ENCODE measurements at places on chromosomes 7 and 10.

GRCh38 chr7:47343061-47343455, 238.9 kb downstream of the TNS3 start:
- no peak for DNase-seq

GRCh38 chr7:14487701-14488395, 414.7 kb downstream of the DGKB start:
- DNase-seq, result no peak

- DNase-seq, result no peak
These were observed 415.1 kb downstream of the THSD7A start for GRCh38 chr7:11416641-11417458.

DNA sequence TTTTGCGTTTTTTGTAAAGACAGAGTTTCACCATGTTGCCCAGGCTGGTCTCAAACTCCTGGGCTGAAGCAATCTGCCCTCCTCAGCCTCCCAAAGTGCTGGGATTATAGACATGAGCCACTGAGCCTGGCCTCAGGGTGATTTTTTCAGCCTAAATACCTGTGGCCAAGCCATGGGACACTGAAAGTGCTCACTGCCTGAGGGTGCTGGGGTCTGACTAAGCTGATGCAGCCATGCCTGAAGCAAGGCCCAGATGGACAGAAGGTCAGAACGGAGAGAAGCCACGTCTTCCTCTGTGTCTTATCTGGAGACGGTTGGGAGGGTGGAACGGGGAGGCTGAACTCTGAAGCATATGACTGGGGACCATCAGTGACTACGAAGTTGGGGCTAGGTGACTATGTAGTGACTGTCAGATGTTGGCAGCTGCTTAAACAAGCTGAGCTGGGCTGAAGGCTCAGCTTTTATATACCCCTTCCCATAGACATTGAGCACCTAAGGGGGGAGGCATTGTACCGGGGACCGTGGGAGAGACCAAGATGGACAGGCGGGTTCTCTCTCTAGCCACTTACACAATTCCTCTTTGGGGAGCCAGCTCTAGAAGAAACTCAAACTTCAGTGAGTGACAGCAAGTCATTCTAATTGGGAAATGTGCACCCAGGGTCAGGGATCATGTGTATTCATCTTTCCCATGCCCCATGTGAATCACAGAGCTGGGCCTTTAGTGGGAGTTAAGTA, 73.3 kb upstream of the HABP2 start:
- no peak for DNase-seq

DNA sequence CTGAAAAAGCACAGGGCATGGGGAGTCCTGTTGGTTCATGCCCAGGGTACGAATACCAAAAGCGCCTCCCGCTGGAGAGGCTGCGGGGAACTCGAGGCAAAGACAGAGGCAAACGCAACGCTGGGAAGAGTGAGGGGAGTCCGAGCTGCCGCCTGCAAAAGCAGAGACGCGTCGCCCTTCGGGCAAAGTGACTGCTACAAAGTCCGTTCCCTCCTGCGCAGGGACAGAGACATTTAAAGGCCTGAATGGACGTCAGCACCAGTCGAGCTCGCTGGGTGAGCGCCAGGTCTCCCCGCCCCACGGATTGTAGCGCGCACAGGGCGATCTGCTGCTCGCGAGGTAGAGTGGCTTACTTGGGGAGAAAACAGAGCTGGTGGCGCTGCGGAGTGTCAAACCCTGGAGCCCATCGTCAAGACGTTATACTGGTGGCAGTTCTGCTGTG, 732.8 kb downstream of the ZWINT start:
- no peak for DNase-seq

- no peak for DNase-seq
These were observed 233.2 kb downstream of the TCERG1L start for GRCh38 chr10:131078131-131078881.

DNA sequence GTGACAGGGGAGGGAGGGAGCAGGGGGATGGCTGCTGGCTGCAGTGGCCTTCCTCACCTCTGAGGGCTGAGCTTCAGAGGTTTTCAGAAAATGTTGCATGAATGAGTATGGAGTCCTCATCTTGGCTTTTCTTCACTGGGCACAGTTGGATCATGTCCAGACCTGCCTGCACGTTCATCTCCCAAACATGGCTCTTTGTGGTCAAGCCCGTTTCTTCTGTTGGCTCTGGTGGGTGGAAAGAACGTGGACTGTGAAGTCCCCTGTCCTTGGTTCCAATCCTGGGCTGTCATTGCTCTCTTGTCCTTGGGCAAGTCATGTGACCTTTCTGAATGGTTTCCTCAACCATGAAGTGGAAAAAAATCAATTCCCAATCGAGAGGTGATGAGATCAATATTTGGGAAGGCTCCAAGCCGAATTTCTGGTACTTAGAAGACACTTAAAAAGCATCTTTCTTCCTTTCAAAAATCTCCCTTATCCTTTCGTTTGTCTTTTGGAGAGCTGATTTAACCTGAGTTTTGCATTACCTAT, 34.5 kb downstream of the TSPAN14 start:
- DNase-seq, result no peak

DNA sequence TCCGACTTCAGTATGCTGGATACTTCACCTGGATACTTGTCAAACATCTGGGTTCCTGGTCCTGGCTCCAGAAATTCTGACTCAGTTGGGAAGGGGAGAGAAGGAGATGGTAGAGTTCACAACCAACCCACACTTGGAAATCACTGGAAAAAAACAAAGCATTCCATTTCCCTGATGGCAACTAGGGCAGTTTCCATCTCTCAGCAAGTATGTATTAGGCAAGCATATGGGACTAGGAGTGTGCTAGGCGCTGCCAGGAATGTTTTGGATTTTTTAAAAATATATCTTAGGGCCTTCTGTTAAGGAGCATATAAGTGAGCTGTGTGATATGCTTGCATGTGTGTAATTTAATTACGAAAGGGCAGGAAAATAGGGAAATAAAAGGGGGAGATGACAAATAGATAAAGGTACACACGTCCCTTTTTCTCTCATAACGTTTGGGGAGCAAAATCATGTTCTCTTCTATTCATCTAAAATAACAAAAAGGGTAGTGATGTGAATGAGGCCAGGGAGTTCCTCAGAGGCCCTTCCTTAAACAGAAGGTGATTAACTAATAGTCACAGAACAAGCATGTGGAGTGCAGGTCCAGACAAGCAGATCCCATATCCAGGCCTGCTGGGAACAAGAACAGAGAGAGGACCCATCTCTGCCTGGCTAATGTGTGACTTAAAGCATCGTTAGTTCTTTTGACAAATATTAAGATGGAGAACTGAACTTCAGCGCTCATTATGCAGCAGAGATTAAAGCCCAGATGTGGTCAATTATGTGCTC, 64.5 kb upstream of the NFE2L3 start:
- no peak for DNase-seq

GRCh38 chr10:63972949-63973827, 452.0 kb downstream of the REEP3 start:
- no peak for DNase-seq

Measured in amniotic stem cell (primary cell).